ENCODE measurements at places on chromosomes 12 and 14.

GRCh38 chr14:29584992-29585391, 342.7 kb downstream of the PRKD1 start:
- DNase-seq: no peak

DNA sequence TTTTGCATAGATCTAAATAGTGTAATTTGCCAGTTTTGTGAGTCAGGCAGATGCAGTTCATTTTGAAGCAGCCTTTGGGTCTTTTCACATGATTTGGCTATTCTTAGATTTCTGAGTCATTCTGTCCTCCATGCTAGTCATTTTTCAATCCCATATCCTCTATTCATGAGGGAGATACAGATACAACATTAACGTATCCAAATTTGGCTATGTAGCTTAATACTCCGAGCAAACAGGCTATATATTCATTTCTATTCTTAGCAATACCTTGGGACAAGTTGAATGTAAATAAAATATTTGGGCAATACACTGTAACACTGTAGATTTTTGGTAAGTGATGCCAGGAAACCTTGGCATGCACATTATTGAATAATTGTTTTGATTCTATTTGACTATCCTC, 270.7 kb upstream of the PDE3A start:
- no peak for DNase-seq

DNA sequence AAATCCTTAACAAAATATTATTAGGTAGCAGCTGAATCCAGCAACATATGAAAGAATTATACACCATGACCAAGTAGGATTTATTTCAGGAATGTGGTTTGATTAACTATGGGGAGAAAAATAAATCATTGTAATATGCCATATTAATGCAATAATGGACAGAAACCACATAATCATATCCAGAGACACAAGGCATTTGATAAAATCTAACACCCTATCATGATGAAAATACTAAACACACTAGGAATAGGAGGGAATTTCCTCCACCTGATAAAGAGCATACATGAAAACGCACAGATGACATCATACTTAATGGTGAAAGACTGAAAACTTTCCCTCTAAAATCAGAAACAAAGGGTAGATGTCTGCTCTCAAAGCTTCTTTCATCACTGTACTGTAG, 238.9 kb downstream of the PHLDA1 start:
- DNase-seq: no peak

DNA sequence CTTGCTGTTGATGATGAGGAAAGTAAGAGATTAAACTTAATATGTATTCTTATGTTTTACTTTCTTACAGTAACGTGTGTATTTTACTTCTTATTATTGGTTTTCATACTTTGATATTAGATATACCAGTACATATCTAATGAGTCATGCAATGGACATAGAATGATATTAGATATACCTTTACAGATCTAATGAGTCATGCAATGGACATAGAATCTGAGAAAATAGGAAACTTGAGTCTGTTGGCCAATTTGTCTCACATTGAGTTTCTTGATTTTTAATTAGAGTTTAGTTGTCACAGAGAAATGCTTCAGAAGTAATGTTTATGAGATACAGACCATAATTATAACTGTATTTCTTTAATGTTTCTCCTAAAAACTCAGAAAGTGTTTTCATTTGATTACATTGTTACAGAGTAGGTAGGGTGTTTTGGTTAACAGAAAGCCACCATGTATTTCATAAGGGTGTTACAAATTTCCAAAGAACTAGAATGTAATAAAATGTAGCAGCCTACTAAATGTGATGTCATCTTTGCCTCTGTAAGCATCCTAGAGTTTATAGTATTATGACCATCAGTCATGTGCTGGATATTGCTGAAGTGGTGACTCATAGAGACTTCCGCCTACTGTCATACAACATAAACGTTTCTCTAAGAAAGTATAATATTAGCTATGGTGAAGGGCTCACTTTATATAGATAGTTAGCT, 3.0 kb downstream of the GAS2L3 start:
- DNase-seq: no peak

DNA sequence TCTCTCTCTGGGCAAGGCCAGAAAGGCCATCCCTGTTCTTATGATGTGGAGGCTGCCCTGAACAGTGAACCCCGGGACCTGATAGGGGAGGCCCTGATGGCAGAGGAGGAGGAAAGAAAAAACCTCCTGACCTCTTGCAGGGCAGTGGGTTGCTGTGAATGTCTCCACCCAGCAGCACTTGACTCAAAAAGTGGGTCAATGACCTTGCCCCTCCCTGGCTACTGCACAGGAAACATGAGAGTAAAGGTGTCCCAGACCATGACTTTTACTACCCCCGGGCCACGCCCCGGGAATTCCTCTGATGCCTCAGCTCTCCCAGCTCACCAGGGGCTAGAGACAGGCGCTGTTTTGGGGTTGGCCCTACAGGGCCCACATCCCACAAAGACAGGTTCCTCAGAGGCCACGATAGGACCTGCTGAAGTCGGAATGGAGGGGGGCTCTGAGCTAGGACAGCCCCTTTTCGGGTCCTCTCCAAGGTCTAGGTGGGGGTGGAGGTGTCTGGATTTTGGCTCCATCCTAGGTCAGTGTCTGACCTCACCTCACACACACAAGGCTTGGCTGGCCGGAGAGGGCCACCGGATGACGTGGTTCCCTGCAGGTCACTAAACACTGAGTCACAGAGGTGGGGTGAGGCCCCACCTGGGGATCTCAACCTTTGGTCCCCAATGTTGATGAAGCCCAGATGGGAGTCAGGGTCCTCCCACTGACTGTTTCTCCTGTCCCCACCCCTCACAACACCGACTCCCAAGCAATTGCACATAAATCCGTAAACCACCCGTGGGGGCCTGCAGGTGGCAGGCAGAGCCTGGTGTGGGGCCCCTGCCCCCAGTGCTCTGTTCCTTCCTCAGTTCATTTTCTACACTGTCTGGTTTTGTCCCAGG, 1.6 kb downstream of the RHOF start:
- no peak for DNase-seq

DNA sequence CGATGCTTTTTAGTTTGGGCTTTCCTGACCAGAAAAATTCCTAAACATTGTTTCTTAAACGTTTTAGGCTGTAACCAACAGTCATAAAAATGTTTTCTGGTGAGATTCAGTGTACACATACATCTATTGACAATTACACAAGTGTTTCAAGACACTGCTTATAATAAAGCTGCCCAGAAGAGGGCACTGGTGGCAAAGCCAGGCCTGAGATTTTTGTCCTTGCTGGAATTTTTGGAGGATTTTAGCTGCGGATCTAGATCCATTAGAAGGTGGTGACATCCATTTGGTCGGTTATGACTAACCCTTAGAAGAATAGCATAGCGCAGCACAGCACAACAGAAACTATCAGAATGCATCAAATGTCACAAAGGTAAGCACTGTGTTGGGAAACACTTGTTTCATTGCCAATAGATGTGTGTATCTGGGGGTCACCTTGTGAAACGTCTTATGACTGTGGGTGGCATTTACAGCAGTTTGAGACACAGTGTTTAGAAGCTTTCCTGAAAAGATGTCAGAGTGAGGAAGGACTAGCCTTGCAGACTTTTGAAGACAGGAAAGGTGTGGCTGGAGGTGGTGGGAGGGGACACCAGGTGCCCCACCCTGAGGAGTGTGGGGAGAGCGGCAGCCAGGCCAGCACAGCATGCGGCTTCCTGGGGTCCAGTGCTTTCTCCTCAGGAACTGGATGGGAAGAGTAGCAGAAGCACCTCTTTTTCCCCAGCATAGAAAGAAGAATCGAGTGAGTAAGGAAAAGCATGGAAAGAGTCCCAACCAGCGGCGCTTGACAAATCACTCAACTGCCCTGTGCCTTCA, 54.7 kb upstream of the FKBP4 start:
- no peak for DNase-seq

DNA sequence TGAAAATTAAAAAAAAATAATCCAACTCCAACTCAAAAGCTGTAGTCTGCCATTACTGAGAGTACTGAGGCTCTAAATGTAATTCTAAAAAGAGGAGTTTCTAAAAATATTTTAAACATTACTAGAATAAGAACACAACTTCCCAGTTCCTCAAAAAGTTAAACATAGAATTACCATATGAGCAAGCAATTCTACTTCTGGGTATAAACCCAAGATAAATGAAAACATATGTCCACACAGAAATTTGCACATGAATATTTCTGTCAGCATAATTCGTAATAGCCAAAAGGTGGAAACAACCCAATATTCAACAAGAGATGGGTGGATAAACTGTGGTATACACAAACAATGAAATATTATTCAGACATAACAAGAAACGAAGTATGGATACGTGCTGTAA, 15.0 kb upstream of the NR2C1 start:
- no peak for DNase-seq

GRCh38 chr12:11584221-11584855, 65.1 kb upstream of the ETV6 start:
- no peak for DNase-seq

Measured in D341Med (cell line).